ENCODE measurements at places on chromosomes 6 and 20. TPM values are rescaled to one million over a fixed set of nuclear protein-coding genes. Genes with fewer than 3 reads are reported as not detected.

POM121L2 gene
- 0.04 TPM for total RNA-seq

FERMT1 gene
- total RNA-seq: 17.4 TPM

KCNK16 gene
- not detected for total RNA-seq

TPD52L1 gene
- total RNA-seq: 50.6 TPM

TMEM244 gene
- not detected for total RNA-seq

ENPP4 gene
- total RNA-seq: 0.40 TPM

MDN1 gene
- 13.0 TPM for total RNA-seq
